Non-pigmented ciliary epithelial cell (primary cell): ENCODE measurements at places on chromosomes 13 and 19.

DNA sequence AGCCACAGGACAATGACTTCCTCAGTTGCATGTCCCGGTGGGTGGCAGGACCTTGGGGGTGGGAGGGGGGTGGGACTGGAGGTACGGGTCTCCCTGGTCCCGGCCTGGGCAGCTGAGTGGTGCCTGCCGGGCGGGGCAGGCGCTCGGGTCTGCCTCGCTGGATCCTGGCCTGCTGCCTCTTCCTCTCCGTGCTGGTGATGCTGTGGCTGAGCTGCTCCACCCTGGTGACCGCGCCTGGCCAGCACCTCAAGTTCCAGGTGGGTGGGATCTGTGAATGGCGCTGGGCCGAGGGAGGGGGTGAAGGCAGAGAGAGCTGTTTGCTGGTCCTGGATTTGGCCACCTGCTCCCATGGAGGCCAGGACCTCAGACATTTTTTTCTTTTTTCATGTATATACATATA, 5.6 kb downstream of the TMEM59L start:
- DNase-seq: no peak

- DNase-seq: no peak
Measured at GRCh38 chr13:108166078-108166477, 49.3 kb downstream of the LIG4 start.

GRCh38 chr13:109833940-109834339, 47.6 kb upstream of the IRS2 start:
- DNase-seq: no peak

- DNase-seq: peak; percentile 97
Measured at GRCh38 chr19:40443131-40443999, 770 bp downstream of the SERTAD3 start.

- no peak for DNase-seq
Measured at GRCh38 chr13:33158816-33159215, 126.7 kb downstream of the STARD13 start.
